Right hindlimb (tissue), 1 donor: ENCODE measurements at places on chromosomes 4 and X.

DNA sequence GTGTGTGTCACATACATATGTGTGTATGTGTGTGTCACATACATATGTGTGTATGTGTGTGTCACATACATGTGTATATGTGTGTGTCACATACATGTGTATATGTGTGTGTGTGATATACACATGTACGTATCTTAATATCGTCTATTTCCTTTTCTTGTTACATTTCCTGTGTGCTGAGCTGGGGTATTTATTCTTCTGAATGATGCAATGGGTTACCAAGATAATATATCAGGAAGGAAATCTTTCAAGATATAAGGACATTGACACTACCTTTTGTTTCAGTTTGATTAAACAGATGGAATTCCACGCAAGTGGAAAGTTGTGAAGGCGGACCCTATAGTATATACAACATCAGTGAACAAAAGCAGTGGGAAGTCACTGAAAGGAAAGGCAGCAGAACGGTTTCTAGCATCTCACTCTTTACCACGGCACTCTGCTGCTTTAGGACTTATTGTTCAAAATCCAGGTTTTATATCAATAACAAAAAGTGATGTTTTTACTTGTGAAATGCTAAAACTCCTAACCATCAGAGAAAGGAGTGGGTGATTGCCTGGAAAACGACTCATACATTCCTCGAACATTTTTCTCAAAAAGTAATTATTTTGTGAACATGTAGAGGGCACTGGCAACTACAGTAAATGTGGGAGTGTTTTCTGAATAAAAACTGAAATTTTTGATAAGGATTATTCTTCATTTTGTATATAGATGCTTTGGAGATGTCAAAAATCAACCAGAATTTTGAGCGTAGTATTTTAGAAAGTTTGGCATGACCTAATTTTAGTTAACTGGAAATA, 43.1 kb upstream of the IL21 start:
- DNase-seq = no peak

GRCh38 chrX:11059933-11060332, 51.2 kb upstream of the HCCS start:
- no peak for DNase-seq

DNA sequence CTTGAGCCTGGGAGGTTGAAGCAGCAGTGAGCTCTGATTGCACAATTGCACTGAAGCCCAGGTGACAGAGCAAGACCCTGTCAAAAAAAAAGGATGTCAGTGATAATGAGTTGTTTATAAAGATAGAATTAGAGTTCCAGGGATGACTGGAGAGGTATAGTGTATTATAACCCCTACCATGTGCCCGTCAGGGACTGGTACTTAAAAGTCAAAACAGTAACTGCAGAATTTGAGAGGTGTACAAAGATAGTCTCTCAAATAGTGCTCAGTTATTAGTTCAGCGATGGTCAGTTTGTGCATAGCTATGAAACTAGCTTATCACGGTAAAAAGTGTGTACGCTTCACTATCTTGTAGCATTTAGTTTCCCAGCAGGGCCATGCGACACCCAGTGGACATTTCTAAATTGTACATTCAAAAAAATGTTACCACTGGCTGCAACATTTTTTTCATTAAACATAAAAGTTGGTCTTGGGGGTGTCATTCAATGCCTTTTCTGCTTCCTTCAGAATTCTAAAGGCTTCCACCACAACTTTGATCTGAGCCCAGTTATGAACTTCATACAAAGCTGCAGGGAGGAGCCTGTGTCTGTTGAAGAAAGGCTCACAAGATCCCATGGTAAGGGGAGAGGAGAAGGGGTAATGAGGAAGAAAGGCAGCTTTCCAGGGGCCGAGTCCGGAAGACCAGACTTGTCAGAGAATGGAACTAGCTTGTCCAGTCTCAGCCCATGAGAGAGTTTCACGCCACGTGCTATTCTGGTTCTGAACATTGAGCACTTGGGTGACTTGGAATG, 9.2 kb upstream of the GYG2 start:
- DNase-seq = no peak

DNA sequence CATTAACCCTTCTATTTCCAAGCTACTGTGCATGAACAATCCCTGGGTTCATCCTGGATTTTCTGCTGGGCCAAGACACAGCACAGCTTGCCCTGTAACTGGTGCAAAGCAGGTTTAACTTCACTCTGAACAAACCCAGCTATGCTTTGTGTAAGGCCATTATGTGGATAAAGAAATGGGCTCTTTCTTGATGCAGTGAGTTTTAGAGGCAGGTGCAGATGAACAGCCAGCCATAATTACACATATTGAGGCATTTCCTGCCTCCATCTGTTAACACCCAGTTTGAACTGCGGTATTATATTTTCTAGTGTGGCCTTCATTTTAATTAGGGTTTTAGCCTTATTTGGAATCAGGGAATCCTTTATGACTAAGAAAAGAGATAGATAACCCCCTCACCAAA, 68.7 kb upstream of the ARX start:
- DNase-seq = no peak
